ENCODE measurements at places on chromosomes 7 and 10.
A peak's percentile ranks its signal among the peaks of the same experiment; 100 is the strongest.

- DNase-seq = no peak
These were observed 149.2 kb upstream of the COL1A2 start for GRCh38 chr7:94245500-94245899.

GRCh38 chr10:13231190-13231589 is 3.0 kb downstream of the UCMA start:
- no peak for DNase-seq

DNA sequence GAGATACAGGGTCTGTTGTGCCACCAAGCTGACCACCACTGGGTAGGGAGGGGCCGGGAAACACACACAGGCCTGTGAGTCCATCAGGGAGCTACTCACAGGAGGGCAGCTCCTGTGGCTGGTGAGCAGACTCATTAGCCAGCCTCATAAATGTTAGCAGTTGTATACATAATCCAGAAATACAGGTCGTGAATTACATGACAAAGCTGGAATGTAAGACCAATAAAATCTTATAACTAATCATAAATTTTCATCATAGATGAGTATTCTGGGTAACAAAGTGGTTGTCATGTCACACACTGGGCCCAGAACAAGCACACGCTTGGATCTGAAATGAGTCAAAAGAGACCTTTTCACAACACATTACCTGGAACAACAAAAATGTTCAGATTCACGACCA is 642.6 kb upstream of the AUTS2 start:
- no peak for DNase-seq

DNA sequence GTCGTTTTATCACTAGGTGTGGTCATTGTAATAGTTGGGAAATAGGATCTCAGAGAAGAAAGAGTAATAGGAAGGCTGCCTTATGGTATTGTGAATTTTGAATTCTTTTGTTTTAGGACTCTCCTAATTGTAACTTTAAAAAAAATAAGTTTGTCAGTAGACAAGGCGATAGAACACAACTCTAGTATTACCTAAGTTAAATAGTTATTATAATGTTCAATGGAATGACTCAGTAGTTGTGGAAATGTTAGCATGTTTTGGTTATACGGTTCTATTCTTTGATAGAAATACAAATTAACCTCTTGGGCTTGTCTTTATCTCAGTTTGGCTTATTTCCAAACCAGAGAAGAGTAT is 1.4 kb downstream of the DNAH11 start:
- DNase-seq = no peak

DNA sequence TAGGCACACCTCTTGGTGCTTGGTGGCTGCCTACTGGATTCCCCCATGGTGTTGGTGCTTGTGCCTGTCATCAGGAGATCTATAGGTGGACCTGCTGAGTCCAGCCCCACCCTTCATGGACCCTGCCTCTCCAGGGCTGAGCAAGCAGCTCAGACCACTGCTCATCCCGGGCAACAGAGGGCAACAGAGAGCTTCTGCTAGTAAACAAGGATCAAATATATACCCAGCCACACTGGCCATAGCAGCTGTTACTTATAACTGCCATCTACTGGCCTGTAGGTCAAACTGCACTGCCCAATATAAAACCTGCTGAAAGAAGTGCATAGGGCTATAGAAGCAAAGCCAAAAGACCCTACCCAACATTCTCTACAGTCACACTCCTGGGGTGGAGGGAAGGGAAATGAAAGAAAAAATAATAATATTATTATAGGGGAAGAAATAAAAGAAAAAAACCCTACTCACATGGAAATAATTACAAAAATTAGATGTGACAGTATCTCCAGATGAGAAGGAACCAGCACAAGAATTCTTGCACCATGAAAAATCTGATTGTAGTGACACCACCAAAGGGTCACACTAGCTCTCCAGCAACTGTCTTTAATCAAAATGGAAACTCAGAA is 54.9 kb upstream of the ZNF800 start:
- DNase-seq = peak; percentile 72

GRCh38 chr7:29102558-29103151 is 43.7 kb downstream of the CPVL start:
- DNase-seq = peak; percentile 26

DNA sequence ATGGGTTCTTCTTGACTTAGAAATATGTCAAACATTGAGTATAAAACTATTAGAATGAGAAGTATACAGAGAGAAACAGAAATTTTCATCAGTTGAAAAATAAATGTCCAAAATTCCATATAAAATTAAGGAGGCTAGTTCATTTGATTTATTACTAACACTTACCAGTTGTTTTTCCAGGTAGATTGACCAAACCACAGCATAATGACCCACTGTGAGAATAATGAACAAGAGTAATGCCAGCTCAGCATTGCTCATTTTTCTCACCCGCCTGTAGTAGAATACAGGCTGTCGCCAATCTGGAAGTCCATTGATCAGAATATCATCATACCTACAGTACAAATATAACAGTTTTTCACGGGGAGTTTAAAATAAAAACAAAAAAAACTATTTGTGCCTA is 82.9 kb downstream of the DNAJC1 start:
- no peak for DNase-seq

DNA sequence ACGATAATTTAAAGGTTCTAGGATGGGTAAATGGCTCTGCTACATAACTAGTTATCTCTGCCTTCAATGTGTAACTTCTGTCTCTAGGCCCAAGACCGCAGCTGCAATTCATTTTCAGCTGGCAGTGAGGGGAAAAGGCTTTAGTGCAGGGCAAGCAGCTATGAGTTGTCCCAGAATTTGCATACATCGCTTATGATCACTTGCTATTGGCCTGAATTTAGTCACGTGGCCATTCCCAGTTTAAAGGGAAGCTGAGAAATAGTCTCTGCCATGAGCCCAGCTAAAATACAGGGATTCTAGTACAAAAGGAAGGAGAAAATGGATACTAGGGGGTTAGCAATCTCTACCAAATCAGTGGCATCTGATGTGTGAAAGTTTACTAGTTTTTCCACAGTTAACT is 145.8 kb upstream of the IMMP2L start:
- no peak for DNase-seq

DNA sequence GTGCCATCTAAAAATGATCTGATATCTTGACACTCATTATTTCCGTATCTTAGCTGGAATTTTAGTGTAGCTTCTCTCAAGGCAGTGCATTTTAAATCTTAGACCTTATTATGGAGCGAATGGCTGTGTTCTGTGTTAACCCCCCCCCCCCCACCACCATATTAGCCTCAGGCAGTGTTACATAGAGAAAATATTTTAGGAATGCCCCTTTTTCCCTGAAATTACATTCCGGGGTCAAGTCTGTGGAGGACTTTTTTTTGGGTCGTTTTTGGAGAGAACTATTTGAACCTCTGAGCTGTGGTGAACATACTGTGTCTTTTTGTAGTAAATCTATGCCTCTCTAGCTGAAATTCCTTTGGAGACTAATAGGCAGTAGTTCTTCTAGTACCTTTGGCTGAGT is 3.1 kb downstream of the CCDC126 start:
- DNase-seq = no peak

GRCh38 chr7:107130487-107131220 is 38.1 kb upstream of the HBP1 start:
- no peak for DNase-seq
